Gastroesophageal sphincter (tissue), 4 donors: ENCODE measurements at places on chromosomes 2 and 18.
A peak's percentile ranks its signal among the peaks of the same experiment; 100 is the strongest.

DNA sequence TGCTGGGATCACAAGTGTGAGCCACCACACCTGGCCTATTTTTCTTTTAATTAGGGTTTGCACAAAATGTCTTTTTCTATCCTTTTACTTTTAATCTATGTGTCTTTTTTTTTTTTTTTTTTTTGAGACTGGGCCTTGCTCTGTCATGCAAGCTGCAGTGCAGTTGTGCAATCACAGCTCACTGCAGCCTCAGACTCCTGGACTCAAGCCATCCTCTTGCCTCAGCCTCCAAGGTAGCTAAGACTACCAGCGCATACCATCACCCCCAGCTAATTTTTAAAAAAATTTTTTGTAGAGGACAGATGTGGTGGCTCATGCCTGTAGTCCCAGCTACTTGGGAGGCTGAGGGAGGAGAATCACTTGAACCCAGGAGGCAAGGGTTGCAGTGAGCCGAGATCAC is 27.1 kb downstream of the ADCY3 start:
- no peak for ATAC-seq

- no peak for ATAC-seq
Observed at GRCh38 chr2:235049069-235049468, 97.3 kb downstream of the SH3BP4 start.

DNA sequence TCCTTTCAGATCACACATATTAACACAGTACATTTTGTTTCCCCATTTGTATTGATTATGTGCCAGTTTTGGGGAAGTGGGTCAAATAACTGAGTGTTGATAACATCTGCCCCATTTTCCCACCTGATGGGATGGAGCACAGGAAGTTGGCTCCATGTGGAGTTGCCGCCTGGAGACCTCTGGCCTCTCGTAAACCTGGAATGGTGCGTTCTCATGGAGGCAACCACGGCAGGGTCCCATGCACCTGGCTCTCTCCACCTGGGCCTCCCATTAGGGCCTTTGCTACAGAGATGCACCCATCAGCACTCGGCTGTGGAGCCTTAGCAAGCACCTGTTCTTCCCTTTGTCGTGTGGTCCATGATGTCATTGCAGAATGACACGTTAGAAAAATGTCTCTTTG is 130.6 kb downstream of the MBP start:
- ATAC-seq = no peak

GRCh38 chr2:238160206-238161129 is 1.7 kb downstream of the ERFE start:
- no peak for ATAC-seq

DNA sequence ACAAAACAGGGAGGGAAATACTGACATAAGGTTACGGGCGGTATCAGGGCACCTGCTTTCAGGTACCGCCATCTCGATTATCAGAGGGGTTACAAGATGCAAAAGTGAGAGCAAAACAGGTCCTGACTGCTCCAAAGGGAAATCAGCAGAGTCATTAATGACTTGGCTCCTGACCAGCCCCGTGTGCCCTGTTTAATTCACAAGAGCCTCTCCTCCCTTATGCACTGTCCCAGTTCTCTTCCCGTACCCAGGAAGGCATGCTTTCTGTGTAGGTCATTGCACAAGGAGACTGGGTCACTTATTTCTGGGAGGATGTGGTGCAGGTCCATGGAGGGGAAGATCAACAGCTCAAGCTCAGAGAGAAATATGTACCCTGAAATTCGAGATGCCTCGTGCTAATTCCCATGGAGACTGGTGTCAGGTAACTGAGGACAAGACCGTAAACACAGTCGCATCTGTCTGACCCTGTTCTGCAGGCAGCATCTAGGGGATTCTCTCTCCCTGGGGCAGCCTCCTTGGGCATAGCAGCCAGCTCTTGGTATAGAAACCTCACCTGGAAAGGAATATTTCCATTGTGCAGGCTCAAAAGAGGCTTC is 79.9 kb downstream of the HNRNPLL start:
- ATAC-seq = no peak

- peak; percentile 61 for ATAC-seq
Observed at GRCh38 chr18:48132797-48133655, 202.6 kb upstream of the SMAD2 start.

- no peak for ATAC-seq
Observed at GRCh38 chr2:128284841-128285240, 33.8 kb downstream of the HS6ST1 start.

GRCh38 chr18:79504034-79504433 is 108.3 kb downstream of the NFATC1 start:
- ATAC-seq = no peak

DNA sequence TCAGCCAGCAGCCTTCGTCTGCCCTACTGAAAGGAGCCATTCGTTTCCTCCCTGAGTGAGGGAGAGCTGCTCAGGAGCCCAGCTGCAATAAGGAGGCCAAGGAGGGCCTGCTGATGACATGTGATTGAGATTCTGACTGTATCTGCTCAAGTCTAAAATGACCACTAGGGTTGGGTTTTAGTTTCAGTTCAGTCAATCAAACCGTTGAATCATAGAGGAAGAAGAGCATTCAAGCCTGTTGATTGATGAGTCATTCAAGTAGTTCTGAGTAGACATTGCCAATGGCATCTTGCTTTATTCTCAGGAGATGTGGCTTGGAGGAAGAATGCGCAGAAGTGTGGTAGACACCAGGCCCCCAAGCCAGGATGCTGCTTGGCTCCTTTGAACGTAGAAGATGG is 19.9 kb upstream of the BCL2L11 start:
- no peak for ATAC-seq

DNA sequence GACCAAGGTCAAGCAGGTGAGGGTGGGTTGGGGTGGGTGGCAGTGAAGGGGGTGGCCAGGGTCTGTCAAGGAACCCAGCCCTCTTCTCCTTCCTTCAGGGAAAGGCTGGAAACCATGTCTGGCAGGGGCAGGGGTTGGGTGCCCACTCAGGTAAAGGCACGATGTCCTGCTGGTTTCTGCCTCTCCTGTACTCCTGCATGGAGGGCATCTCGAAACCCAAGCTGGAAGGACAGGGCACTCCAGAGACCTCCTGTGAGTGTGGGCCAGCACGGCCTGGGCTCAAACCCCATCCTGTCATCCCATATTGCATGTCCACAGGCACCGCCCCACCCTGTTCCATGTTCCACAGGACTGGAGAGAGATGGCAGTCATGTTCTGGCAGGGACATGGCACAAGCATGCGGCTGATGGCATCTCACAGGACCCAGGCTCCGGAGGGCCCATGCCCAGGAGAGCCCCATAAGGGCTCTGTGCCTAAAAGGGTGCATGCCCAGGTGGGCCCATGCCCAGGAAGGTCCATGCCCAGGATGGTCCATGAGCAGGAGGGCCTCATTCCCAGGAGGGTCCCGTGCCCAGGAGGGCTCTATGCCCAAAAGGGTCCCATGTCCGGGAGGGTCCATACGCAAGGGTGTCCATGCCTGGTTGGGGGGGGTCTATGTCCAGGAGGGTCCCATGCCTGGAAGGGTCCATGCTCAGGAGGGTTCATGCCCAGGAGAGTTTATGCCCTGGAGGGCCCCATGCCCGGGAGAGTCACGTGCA is 6.4 kb downstream of the GPR35 start:
- ATAC-seq = no peak

DNA sequence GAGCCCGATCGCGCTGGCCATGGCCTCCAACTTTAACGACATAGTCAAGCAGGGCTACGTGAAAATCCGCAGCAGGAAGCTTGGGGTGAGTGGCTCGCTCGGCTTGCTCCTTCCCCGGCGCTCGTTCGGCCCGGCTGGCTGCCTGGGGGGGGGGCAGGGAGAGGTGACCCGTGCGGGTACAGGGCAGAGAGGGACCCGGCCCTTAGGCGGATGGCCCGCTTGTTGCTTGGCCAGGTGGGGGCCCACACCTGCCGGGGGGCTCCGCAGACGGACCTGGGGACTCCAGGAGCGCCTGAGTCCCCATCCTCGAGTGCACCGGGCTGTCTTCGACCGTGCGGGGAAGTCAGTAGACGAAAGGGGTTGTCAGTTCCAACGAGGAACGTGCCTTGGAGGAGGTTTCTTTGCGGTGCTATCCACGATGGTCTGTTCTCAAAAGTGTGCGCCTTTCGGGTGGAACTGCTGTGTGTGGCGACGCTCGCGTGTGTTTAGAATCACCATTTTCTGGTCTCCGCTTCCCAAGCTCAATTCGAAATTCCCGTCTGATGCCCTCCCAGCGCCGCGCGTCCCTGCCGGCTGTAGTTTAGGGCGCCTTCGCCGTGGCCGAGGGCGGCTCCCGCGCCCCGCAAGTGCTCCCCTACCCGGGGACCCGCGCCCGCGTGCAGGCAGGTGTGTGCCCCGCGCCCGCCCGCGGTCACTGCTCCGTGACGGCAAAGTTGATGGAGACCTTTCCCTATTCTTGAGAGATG is 711 bp downstream of the DOK6 start:
- peak; percentile 36 for ATAC-seq

DNA sequence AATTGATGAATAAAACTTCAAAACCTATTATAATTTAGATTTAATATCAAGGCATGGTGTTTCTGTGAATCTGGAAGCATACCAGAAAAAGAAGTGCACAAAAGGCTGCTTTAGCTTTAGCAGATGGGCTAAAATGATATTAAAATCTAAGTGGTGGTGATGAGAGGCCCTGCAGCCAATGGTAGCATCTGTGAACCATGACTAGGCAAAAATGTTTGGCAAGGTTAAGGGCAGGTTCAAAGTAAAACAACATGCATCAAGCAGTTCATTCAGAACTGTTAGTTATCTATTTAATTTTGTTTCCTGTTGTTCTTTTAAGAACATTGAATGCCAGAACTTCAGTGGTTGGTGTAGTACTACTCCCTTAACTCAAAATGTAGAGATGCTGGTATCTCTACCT is 1736.9 kb upstream of the CELF4 start:
- ATAC-seq = no peak

GRCh38 chr2:169955940-169956339 is 128.7 kb downstream of the UBR3 start:
- no peak for ATAC-seq

GRCh38 chr2:196962325-196962724 is 35.8 kb upstream of the PGAP1 start:
- ATAC-seq = no peak

DNA sequence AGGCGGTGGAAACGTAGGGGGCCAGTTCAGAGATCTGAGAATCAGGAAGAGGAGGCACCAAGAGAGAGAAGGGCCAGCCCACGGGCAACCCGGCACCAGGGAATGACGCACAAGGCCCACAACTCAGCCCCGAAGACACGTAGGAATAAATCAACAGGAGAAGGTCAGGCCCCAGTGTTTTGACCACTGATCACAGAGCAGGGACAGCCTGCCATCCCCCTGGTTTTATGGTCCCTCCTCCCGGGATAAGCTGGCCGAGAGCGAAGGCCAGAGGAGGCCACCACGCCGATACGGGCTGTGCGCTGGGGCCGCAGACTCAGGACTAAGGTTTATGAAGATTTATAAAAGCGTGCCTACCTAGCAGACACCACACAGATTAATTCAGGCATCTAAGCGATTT is 341.4 kb downstream of the ZNF516 start:
- ATAC-seq = no peak

GRCh38 chr18:26618135-26618534 is 69.8 kb upstream of the KCTD1 start:
- ATAC-seq = no peak

GRCh38 chr2:228247335-228247734 is 65.8 kb upstream of the SPHKAP start:
- ATAC-seq = no peak

DNA sequence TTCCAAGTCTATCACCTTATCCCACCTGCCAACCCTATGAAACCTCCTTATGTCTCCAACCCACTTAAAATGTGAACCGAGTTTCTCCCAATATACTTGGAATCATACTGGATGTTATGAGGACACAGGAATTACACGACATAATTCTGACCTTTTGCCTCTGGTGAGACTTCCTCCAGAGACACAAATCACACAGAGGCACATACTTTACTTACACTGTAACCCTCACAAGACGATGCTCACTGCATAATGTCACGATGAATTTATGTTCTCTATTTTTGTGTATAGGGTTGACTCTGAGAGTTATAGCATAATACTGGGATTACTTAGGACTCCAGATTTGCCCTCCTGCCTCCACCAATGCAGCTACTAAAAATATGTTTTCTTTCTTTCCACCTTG is 28.0 kb upstream of the SETBP1 start:
- no peak for ATAC-seq

- ATAC-seq = no peak
Observed at GRCh38 chr2:241762321-241762932, 14.2 kb upstream of the GAL3ST2 start.

DNA sequence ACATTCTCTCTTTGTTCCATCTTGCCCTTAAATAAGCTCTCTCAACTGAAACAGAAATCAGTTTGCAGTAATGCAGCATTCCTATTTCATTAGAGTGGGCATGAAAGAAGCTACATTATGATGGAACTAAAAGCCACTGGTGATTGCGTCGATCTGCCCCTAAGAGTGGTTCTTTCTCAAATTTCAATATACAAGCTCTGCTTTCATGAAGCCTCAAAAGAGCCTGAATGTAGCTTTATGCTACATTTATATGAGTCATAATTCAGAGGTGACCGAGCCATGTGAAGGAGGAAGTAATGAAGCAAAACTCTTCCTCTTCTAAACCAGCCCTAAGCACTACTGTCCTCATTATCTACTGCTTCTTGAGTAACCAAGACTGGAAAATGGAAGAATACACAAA is 64.8 kb upstream of the CYTIP start:
- no peak for ATAC-seq

- ATAC-seq = no peak
Observed at GRCh38 chr2:105665480-105665879, 79.2 kb upstream of the NCK2 start.

DNA sequence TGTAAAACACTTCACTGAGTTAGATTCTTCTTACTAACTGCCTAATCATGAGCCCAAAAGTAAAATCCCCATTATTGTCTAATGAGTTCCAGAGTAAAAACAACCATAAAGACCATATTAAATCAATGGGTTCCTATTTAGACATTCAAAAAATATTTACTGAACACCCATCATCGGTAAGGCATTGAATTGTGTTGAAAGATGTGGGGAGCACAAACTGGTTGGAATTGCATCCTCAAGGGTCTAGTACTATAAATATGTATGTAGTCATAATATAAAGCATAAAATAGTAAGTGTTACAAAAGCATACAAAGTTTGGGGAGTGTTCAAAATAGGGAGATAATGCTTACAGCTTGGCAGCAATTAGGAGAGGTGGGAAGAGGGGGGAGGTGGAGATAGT is 3.0 kb upstream of the MARCHF4 start:
- ATAC-seq = no peak

- ATAC-seq = no peak
Observed at GRCh38 chr2:200748779-200749178, 62.9 kb upstream of the BZW1 start.

GRCh38 chr2:198347946-198348345 is 543.6 kb downstream of the PLCL1 start:
- ATAC-seq = no peak

- peak; percentile 52 for ATAC-seq
Observed at GRCh38 chr2:237413777-237414661, at the start of gene COL6A3. Gene COL6A3, minus strand, starts transcription at chr2:237414164. Its CDS starts 17,347 bp downstream, at chr2:237396817.

DNA sequence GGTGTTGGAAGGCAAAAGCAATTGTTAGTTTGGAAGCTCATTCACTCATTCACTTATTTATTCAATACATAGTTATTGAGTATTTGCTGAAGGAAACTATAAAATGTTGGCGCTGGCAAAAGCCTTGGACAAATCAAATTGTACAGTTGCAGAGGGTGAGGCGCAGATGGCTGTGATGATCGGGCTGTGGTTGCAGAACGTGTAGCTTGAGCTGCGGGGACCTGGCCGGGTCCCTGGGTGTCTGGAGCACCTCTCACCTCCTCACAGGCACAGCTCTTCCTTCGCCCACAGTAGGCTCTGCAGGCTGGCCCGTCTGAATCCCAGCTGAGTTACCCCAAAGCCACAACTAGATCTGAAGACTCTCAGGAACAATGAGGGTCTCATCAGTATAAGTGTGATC is 72.7 kb downstream of the LDLRAD4 start:
- ATAC-seq = no peak

GRCh38 chr2:26521054-26521912 is 43.4 kb upstream of the OTOF start:
- no peak for ATAC-seq
